ENCODE measurements at places on chromosomes 6 and 20.
A peak's percentile ranks its signal among the peaks of the same experiment; 100 is the strongest.

GRCh38 chr20:24909086-24909780, 39.8 kb upstream of the CST7 start:
- no peak for DNase-seq

- DNase-seq: no peak
These were observed 120.9 kb downstream of the OLIG3 start for GRCh38 chr6:137373296-137373695.

GRCh38 chr20:6489361-6490171, 277.9 kb upstream of the BMP2 start:
- DNase-seq: no peak

DNA sequence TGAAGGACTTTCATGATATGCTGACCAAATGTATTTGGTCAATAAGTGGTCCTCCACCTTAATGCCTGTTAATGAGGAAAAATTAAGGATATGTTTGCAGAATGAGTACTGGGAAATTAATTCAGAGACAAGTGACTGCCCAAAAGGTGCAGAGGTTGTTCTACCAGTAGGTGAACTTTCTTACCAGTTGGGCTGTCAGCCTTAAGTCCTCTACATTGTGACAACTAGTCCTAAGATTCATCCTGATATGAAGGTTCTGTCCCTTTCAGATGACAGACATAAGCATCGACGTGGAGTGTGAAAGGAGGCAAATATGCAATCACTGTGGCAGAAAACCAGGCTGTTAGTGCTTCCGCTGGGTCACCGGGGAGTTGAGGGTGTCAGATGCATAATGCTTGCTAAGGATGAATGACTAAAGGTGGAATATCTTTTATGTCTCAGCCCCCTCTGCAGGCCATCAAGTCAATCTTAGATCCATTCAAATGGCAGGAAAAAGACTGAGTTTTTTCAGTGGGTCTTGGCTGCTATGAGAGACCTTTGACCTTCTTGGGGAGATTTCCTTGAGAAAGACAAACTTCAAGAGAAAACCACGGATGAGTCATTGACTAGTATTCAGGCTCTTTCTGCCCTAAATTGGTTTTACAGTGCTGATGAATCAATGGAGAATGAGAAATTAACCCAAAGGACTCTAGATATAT, 226.0 kb downstream of the TPBG start:
- peak; percentile 45 for DNase-seq

DNA sequence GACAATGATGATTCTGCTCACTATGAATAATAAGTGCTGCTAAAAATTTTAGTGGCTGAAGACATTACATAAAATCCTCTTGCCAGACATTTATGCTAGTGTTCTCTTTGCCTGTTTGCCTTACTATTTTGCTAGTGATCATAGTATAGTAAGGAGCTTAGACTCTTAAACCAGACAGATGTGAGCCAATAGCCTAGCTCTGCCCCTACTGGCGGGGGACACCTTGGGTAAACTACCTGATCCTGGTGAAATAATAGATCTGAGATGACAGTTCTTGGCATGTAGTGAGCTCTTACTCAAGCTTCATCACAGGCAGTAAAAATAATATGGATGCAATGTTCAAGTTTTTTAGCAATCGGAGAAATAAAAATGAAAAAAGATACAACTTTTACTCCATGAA, 18.8 kb downstream of the ENPP3 start:
- DNase-seq: no peak

DNA sequence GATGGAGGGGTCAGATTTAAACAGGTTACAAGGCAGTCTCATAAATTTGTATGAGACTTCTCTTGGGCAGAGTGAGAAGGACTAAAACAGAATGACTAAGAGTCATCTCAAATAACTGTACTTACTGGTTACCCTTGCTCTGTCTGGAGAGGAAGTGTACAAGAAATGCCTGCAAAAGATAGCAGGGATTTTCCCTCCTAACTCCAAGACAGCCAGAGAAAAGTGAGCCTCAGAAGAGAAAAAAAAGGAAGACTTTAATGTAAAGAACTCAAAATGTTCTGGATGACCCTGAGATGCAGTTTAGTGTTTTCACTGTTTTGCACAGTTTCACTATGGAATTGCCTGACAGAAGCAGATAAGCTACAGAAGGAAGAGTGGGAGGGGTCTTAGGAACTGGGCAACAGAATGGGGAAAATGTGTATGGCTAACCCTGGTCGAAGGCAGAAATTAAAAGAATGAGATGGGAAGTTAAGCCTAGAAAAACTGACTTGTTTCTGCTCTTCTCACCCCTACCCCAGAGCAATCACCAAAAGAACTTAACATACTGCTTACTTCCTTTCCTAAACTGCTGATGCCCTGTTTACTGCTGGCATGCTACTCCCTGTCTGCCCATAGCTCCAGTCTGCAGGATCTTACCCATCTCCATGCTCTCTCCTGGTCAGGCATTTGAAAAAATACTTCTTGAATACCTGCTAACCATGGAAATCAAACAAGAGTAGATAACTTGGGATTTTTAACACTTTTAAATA, 98.1 kb upstream of the MARCKS start:
- no peak for DNase-seq

GRCh38 chr6:154229786-154230185, 126.8 kb downstream of the IPCEF1 start:
- no peak for DNase-seq

DNA sequence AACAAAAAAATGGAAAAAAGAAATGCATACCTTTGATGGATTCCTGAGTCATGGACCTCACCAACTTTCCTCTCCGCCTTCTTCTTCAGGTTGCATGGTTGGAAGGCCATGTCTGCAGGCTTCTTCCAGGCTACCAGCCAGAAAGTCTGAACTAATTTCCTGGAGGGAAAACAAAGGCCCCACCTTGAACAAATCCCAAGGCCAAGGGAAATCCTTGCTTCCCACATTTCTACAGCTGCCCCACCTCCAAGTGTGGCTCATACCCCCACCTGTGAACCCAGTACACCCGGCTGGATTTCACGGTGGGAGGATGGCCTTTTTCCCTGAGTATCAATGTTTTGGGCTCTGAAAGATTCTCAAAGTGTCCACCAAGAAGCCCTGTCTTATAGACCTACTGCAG, 22.4 kb downstream of the IL17A start:
- DNase-seq: no peak

GRCh38 chr20:9281803-9282202, 212.9 kb downstream of the PLCB4 start:
- DNase-seq: no peak

GRCh38 chr20:51871943-51872342, 69.6 kb upstream of the SALL4 start:
- no peak for DNase-seq

DNA sequence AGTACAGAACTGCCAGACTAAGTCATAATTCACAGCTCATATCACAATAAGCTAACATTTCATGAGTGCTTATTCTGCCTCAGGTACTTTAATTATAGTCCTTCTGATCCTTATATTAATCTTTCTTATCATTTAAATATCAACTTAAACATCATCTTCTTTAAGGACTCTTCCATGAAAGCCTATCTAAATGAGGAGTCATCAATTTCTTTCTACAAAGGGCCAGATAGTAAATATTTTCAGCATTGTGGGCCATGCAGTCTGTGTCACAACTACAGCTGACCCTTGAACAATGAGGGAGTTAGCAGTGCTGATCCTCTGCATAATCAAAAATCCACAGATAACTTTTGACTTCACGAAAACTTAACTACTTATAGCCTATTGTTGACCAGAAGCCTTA, 306.4 kb downstream of the TSHZ2 start:
- DNase-seq: no peak

DNA sequence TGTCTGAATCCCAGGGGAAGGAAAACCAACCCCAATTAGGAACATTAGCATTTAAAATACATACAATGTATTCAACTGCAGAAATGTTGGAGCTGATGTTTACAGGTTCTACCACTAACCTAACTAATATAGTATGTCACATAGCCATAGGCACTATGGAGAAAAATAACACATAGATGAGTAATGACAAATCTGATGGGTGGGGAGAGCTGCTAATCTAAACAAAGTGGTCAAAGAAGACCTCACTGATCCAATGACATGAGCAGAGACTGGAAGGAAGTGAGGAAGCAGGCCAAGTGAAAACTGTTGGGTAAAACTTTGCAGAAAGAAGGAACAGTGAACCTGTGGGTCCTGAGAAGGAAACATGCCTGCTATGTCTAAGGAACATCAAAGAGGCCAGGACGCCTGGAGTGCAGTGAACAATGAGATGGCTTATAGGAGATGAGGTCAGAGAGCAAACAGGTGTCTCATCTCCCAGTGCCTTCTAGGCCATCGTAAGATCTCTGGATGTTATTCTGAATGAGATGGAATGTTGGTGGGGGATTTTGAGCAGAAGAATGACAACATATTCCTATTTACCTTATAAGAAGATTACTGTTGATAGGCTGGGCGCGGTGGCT, 135.7 kb downstream of the ALDH8A1 start:
- DNase-seq: no peak

DNA sequence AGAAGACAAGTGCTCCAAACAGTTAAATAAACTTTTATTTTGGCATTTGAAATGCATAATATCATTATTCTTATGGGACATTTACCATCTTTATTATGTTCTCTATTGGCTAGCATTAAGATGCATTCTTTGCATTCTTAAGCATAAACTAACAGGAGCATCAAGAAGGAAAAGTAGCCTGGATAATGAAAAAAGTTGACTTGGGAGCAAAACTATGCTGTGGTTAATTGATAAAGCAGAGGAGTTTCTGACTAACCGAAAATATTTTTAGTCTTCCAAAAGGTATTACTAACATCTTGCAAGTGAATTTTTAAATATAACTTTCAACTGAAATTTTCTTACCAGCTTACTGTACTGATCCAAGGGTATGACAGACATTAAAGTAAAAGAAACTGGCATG, 140.3 kb downstream of the FLRT3 start:
- no peak for DNase-seq

GRCh38 chr6:56949265-56949664, 5.6 kb upstream of the BEND6 start:
- no peak for DNase-seq

GRCh38 chr6:7047966-7048365, 59.8 kb upstream of the RREB1 start:
- DNase-seq: no peak

GRCh38 chr20:17510548-17510947, 20.6 kb downstream of the BFSP1 start:
- no peak for DNase-seq

DNA sequence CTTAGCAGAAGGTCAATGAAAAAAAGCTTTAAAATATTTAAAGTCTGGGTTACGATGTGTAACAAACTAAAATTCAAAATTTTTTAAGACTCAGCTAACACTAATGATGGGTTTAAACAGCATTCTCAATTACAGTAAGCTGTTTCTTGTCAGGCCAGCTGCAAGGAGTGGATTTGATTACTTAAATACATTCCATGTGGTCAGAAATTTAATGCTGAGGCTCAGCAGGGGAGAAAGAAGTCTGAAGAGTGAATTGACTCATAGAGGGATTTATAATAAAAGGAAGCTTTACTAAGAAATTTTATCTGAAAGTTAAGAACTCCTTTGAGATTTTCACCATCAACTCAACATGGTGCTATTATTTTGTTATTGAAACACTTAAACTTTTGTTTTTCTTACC, 398.6 kb downstream of the KHDRBS2 start:
- no peak for DNase-seq

- no peak for DNase-seq
These were observed 182.8 kb downstream of the ZMYND8 start for GRCh38 chr20:47173596-47174216.

DNA sequence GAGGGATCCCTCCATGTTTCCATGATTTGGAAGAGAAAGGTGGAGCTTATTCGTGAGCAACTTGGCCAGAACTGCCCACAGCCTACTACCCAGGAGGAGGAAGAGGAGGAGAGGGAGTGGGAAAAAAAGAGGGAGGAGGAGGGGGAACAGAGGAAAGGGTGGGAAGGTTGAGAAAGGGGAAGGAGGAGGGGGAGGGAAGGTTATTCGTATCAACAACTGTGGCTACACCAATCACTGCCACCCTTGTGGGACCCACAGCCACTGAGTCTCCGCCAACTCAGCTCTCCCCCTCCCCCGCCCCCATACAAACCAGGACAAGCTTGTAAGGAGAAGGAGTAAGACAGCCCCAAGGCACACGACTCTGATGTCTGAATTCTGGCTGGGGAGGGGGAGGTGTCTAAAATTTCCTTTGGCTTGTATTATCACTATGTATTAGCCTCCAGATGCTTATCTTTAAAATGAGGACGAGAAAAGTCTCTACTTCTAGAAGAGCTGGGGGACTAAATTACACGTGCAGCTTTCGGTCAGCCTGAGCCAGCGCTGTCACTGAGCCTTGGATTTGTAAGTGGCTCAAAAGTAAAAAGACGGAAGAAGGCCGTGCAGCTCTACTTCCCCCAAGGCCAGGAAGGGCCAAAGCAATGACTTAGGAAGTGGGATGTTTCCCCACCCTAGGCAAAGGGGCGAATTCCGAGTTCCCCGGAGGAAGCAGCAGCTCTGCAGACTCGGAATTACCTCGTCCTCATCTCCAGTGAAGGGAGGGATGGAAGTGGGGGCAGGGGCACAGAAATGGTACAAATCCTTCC, 1.0 kb downstream of the FKBP1A start:
- DNase-seq: no peak

- DNase-seq: peak; percentile 34
These were observed 17.9 kb downstream of the RPF2 start for GRCh38 chr6:110999634-111000270.

DNA sequence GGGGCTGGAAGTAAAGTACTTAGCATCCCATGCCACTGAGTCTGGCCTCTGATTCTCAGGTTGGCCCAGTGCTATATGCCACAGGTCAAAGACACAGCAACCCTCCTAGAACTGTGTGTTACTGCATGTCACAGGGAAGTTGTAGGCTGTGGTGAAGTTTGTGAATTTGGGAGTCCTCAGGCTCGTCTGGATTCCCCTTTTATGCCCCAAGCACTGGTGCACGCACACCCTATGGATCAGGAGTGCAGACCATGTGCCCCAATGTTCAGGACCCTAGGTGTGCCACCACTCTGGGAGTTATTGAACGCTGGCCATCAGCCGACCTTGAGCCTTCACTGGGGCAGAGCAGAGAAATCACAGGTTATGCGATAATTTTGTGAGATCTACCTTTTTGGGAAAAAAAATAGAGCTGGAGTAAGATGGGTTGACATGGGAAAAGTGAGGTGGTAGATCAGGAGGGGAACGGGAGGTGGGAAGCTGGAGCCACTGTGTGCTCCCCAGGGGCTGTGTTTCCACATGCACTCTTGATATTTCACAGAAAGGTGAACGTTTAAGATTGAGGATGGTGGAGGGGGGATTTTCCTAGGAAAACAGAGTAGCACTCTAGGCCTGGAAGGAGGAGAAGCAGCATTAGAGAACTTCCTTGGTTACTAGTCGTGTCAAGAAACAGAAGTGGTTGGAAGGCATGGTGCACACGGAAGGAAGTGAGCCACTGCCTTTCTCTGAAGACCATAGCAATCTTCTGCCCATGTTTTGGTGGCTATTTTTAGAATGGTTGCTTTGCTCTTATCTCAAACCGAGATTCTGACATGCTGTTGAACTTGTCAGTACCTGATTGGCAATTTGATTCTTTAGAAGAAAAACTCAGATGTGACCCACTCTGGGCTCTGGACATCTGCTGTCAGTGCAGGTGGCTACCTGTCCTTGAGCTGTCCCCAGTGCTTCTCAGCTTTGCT, 44.1 kb downstream of the DUSP22 start:
- DNase-seq: peak; percentile 39

GRCh38 chr20:45965169-45966002, 6.6 kb downstream of the ZNF335 start:
- DNase-seq: no peak

- DNase-seq: no peak
These were observed 35.4 kb upstream of the MRPS18A start for GRCh38 chr6:43722920-43723545.

Measured in globus pallidus (tissue), 1 donor.